ENCODE measurements at places on chromosomes 11 and 22. TPM values are rescaled to one million over a fixed set of nuclear protein-coding genes. Genes with fewer than 3 reads are reported as not detected.

SLC2A11 gene
- total RNA-seq, result 13.5 TPM

OR4D6 gene
- total RNA-seq, result not detected

CD6 gene
- not detected for total RNA-seq

GRCh38 chr22:44384563-44385295 is 72.0 kb upstream of the SHISAL1 start:
- no peak overlapping the region for H3K27ac ChIP-seq
- no peak for DNase-seq
- H3K27me3 ChIP-seq, result peaks cover 48% of the 10 kb centered on the region
- no peaks in the 10 kb centered on the region for H3K4me1 ChIP-seq

DNA sequence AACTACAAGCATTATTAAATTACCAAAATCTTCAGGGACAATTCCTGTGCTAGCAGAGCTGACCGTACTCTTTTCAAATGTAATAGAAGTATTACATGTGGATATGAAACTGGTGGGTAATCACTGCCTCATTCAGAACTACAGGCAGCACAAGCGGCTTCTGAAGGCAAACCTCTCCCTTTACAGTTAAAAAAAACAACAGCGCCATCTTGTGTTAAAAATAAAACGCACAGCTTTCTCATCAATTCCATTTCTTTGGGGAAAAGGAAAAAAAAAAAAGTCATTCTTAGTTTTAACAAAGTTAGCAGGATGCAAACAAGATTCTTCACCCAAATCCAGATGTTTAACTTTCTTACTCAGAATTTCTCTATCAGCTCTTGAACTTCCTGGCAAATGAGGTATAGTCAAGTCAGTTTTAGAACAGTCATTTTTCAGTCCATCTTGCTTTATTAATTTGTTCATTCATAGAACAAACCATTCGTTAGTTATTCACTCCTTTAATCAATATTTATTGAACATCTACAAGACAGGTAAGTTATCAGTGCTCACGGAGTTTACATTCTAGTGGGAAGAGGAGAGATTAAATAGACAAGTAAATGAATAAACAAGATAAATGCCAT is 331.8 kb upstream of the MPPED2 start:
- no peak overlapping the region for H3K27ac ChIP-seq
- H3K27me3 ChIP-seq, result no peaks in the 10 kb centered on the region
- H3K36me3 ChIP-seq, result no peaks in the 10 kb centered on the region
- H3K4me3 ChIP-seq, result no peak overlapping the region
- DNase-seq, result peak; percentile 17
- no peaks in the 10 kb centered on the region for H3K4me1 ChIP-seq

GRCh38 chr11:12329797-12330196 is 47.6 kb upstream of the PARVA start:
- H3K4me3 ChIP-seq, result no peak overlapping the region
- no peaks in the 10 kb centered on the region for H3K36me3 ChIP-seq
- H3K27me3 ChIP-seq, result no peaks in the 10 kb centered on the region
- H3K27ac ChIP-seq, result no peak overlapping the region

DNA sequence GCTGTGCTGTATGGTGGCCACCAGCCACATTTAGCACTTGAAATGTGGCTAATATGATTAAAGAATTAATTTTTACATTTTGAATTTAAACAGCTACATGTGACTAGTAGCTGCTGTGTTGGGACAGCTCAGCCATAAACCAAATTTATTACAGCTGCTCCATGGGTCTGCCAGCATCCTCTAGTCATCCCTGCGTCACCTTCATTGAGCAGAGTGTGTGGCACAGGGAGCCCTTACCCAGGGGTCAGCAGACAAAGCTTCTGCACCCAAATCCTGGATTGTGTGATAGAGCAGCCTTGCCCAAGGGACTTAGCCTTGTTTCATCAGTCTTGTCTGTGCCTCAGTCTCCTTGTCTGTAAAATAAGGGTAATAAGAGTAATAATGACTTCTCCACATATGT is 19.4 kb upstream of the ACCSL start:
- no peak overlapping the region for H3K4me3 ChIP-seq
- peaks cover 45% of the 10 kb centered on the region for H3K4me1 ChIP-seq
- DNase-seq, result no peak
- H3K27ac ChIP-seq, result no peak overlapping the region
- peaks cover 4% of the 10 kb centered on the region for H3K36me3 ChIP-seq
- H3K27me3 ChIP-seq, result no peaks in the 10 kb centered on the region

CCDC89 gene
- 2.8 TPM for total RNA-seq

DNA sequence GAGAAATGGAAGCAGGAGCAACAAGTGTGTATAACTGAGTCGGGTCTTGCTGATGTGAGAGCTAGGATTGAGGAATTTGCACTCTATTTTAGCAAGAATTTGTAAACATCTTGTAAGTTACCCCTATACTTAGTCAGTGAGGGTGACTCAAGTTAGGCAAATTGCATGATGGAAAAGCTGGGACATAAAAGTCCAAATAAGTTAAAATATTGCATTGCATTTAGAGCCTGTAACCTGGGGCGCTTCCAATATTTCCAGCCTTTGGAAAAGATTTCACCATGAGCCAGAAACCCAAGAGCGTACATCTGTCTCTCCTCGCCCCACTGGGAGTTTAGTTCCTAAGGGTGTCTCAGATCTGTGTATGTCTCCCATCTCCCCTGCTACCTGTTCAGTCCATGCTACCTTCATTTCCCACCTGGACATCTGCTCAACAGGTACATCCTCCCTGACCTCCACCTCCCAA is 37.0 kb upstream of the ACCSL start:
- DNase-seq, result peak; percentile 12
- peak overlapping the region; percentile 34 for H3K27ac ChIP-seq
- H3K4me1 ChIP-seq, result peaks cover 58% of the 10 kb centered on the region
- H3K4me3 ChIP-seq, result peak overlapping the region; percentile 16
- H3K27me3 ChIP-seq, result no peaks in the 10 kb centered on the region

DNA sequence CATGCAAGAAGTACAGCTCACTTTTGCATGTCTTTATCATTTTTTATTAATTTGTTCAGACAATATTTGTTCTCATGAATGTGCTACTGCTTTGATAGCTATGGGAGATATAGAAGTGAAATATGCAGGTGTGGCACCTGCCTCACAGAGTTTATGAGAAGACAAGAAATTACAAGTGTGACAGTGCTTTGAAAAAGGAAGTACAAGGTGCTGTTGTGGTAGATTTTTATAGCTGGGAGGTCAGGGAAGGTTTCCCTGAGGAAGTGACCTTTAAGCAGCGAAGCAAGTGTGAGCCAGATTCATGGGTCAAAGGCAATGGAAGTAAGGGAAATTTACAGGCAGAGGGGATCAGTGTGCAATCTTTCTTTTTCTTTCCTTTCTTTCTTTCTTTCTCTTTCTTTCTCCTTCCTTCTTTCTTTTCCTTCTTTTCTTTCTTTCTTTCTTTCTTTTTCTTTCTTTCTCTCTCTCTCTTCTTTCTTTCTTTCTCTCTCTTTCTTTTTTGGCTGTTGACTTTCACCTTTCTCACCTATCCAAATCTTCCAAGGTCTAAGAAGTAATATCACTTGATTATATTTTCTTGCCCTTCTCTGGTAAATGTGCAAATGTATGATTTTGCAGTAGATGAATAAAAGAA is 6.4 kb upstream of the BMAL1 start:
- no peak for DNase-seq
- H3K36me3 ChIP-seq, result no peaks in the 10 kb centered on the region
- peaks cover 10% of the 10 kb centered on the region for H3K27me3 ChIP-seq
- no peak overlapping the region for H3K4me3 ChIP-seq

GRCh38 chr11:44145011-44145775 is 49.7 kb downstream of the EXT2 start:
- no peak overlapping the region for H3K4me3 ChIP-seq
- DNase-seq, result no peak
- H3K27me3 ChIP-seq, result no peaks in the 10 kb centered on the region
- peaks cover 19% of the 10 kb centered on the region for H3K36me3 ChIP-seq
